ENCODE measurements at places on chromosomes 1 and 21.

GRCh38 chr1:161511018-161511755 is 5.9 kb downstream of the FCGR2A start:
- DNase-seq: no peak

- DNase-seq: no peak
These were observed 609.1 kb downstream of the PTPRC start for GRCh38 chr1:199247891-199248290.

- DNase-seq: no peak
These were observed 78.0 kb downstream of the HLCS start for GRCh38 chr21:36888466-36888865.

DNA sequence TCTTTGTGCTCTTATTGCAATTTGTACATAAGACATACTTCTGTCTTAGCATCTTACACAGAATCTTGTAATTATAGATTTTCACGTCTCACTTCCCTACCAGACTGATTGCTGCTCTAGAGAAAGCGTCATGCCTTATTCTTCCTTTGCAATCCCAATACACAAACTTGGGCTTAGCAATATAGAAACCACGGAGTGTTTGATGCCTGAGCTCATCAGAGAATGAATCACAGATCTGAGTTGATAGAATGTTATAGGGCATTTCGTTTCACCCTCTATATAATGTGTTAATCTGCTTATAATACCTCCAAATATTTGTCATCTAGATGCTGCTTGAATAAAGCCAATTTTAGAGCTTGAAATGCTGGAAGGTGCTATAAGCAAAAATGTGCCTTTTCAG is 6.6 kb downstream of the FMO1 start:
- DNase-seq: no peak

GRCh38 chr1:168582688-168583336 is 6.4 kb downstream of the XCL1 start:
- DNase-seq: no peak

DNA sequence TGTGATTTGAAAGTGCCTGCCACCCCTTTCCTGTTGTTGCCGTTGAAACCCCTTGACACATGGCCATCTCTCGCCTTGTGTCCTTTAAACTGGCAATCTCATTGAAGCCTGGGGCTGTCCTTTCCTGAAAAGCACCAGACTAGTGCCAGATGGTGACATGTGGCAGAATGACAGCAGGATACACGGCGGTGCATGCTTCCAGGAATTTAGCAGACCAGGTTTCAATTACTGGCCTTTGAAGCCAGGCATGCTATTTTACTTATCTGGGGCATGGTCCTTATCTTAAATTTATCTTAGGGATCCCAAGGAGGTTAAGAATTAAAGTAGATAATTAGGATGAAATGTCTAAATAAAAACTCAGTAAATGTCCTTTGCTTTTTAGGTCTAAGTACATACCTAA is 15.2 kb downstream of the PLPPR4 start:
- DNase-seq: no peak

DNA sequence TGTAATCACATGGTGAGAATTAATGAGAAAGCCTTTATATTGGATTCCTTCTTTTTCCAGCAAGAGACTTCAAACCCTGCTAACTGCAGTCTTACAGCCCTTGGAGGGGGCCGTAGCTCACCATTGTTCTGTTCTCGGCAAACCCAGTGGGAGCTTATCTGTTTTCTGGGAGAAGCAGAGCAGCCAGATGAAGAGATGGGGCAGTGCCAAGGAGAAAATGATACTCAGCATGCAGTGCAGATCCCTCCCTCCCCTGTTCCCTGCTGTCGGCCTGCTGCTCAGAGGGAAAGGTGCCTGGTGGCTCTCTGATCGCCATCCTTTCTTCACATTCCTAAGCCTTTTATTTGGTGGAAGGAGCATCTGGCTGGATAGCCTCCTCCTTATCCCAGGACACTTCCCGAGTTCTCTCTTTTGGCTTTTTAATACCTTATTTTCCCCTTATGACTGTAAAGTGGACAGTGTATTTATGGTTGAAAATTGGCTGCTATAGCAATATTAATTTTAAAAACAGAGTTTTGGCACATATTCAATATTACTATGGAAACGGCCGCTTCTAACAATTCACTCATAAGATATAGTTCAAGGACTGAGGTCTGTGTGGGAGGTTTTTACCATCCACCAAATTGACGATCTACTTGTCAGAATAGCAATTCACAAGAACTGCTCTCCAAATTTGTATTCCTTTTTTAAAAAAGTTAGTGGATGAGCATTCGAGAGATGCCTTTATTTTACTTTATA is 203.4 kb downstream of the CRB1 start:
- no peak for DNase-seq

- DNase-seq: peak; percentile 40
These were observed 220.5 kb upstream of the B3GALT2 start for GRCh38 chr1:193406901-193407300.
